ENCODE measurements at places on chromosomes 13 and 19.

DNA sequence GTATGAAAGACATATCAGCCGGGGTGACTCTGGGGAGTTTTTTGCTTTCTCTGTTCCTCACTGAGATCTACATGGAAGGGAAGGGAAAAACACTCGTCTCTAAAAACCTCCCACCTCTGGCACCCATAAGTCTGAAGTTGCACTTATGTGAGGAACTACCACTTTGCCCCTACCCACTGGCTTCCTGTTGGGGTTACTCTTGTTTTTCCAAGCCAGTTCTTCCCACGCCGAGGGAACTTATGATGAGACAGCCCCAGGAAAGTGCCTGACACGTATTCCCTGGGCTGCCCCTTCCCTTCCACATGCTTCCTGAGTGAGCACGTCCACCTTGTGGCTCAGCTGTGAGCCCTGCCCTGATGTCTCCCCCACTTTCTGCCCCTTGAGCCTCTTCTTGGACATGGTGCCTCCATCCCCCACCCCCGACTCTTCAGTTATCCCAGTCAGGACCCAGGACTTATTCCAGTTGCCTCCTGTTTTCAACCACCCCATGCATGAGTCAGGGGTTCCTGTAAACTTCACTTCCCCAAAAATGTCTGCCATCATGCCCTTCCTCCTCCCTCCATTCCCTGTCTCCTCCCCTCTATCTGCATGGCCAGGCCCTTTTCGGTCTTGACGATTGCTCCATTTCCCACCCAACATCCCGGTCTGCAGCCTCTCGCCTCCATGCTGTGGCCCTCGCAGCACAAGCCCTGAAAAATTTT, 5.1 kb upstream of the SIGLEC7 start:
- DNase-seq: no peak

DNA sequence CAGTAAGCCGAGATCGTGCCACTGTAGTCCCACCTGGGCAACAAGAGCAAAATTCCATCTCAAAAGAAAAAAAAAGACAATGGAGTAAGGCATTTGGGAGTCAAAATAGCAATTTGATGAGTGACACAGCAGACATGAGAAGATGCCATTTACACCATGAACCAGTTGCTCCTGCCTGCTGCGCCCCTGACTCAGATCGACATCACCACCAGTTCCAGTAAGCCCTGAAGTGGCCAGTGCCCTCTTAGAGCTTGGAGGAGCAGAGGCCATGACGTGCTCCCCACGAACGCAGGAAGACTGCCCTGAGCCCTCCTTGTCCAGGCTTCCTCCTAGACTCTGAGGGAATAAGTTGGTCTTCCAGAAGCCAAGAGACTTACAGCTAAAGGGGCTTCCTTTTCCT, 339.2 kb downstream of the MYO16 start:
- DNase-seq: no peak

GRCh38 chr13:63636316-63636993, 2220.8 kb upstream of the PCDH20 start:
- no peak for DNase-seq

- DNase-seq: no peak
Observed at GRCh38 chr13:40120288-40120687, 464.8 kb downstream of the COG6 start.

Data from hypothalamus (tissue), 51 donors.